Fibroblast of skin of right biceps (primary cell): ENCODE measurements at places on chromosomes 6 and 20.
A peak's percentile ranks its signal among the peaks of the same experiment; 100 is the strongest.

- no peak for DNase-seq
Observed at GRCh38 chr20:63947638-63948456, 8.4 kb downstream of the UCKL1 start.

DNA sequence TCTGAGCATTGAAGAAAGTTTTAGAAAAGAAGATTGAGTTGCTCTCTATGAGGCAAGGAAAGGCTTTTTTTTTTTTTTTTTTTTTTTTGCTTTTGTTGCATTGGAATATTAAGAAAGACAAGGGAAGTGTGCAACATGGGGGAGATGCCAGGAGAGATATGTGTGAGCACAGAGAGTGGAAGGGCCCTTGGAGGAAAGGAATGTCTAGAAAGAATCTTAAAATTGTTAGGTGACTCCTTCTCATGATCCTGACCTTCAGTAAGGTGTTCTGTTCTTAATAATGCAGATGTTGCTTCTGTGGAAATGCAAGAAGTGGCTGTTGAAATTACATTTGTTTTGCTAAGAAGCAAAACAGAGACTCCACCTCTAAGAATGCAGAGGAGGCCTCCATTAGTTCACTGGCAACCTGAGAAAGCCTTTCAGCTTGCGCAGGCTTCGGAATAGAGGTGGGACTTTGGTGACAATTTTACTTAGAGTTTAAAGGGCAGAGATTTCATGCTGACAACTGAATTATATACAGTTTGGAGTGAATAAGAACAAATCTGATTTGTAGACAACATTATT is 118.0 kb upstream of the ASCC3 start:
- DNase-seq, result no peak

- peak; percentile 38 for DNase-seq
Observed at GRCh38 chr20:59043698-59044097, 1.1 kb upstream of the PRELID3B start.

- DNase-seq, result no peak
Observed at GRCh38 chr6:113818578-113818977, 38.6 kb upstream of the MARCKS start.

DNA sequence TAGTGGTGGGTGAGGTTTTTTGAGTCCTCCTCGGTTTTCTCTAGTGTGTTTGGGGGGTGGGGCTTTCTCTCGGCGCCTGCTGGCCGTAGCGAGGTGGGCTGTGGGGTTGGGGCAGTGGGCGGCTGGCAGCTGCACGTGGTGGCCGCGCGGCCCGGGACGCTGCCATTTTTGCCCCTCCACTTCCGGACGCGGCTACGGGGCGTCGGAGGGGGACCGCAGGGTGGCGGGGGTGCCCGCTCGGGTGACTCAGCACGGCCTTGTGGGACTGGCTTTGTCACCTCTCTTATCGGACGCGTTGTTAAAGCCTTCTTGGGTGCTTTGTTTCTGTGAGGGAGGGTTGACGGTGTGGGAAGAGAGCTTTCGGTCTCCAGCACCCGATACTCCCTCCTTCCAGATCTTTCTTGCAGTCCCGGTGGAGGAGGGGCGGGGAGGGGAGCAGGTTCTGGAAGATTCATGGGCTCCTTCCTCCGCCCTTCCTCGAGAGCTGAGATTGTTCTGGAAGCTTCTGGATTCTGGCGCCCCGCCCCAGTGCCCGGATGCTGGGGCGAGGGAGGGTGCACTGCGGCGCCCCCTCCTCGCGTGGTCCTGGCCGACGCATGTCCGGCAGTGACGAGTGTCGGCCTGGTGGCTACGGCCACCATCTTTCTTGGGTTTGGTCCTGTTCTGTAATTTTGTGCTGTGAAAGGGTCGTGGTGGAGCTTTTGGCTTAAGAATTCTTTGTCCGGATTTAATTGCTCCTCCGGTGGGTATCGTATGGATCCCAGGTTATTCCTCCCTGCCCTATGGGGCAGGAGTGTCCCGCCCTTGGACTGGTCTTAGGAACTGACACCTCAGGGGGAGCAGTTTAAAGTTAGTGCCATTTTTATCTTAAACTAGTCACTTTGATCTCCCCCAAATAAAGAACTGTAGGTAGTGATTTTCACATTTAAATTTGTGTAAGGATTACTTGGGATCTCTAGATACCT is 719 bp downstream of the HSP90AB1 start:
- peak; percentile 61 for DNase-seq

DNA sequence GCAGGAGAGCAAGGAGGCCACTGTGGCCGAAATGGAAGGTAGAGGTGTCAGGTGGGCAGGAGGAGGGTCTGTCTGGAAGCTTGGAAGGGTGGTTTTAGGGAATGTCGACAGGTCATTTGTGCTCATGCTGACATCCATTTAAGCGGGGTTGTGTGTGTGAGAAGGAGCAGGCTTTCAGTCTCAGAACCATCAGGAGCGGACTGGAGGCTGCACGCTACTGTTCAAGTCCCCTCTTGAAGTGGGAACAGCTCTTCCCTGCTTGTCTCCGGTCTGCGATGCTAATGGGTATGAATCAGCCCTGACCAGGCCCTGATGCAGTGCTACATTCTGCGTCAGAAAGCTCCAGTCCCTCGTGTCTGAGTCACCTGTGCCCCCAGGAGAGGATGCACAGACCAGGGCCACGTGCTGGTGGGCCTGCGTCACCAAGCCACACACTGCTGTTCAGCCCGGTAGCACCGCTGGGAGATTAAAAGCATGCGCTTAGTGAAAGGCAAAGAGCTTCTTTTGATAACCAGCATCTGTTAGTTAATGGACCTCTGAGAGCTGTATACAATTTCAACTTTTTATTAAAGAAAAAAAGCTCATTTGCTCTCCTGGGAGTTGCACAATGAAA is 58.0 kb downstream of the APCDD1L start:
- DNase-seq, result peak; percentile 95

GRCh38 chr6:15145821-15146220 is 100.0 kb upstream of the JARID2 start:
- no peak for DNase-seq

DNA sequence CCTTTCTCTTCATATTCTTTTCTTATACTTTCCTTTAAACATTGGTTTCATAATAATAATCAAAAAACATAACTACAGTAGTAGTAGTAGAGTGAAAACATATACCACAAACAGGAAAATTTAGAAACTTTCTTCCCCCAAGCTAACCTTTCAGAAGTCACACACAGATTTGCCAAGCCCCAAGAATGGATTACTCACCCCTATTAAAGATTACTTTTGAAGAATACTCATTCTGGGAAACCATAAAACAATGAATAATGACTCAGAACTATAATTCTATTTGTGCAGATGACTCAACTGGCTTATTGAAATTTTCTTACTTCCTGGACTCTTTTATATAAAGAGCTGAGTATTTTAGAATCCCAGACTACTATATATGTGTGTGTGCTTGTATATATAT is 119.4 kb upstream of the GJE1 start:
- DNase-seq, result peak; percentile 95

DNA sequence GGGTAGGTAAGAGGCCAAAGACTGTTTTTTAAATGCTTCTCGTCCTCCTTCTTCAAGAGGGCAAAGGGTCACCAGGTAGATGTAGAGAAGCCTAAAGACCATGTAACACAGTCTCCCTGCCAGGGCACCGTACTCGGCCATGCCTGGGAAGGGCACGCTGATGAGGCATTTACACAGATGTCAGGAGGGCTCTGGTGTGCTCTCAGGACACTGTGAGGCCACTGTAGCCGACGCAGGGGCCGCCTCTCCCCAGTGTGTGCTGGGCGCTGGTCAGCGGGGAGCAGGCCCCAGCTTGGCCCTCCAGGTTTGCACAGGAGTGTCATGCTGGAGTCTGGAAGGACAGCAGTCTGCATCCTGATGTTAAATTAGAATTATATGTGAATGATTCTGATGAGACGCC is 7.1 kb upstream of the MTG2 start:
- no peak for DNase-seq

DNA sequence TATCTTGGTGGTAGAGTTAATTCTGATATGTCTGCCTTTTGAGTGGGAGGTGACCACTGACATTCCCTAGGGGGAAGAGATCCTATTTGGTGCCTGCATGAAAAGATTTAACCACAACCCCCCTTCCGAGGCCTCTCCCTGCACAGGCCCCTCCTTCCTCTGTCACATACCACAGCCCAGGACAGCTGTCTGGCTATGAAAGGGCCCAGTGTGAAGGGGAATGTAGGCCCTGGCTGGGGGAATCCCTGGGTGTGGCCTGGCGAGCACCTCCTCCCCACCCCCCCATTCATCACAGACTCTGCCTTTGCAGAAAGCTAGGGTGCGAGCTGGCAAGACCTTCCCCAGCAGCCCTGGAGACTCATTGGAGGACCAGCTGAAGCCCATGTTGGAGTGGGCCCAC is 27.4 kb upstream of the MAPRE1 start:
- peak; percentile 50 for DNase-seq

- DNase-seq, result no peak
Observed at GRCh38 chr20:52768694-52769093, 203.5 kb upstream of the TSHZ2 start.

DNA sequence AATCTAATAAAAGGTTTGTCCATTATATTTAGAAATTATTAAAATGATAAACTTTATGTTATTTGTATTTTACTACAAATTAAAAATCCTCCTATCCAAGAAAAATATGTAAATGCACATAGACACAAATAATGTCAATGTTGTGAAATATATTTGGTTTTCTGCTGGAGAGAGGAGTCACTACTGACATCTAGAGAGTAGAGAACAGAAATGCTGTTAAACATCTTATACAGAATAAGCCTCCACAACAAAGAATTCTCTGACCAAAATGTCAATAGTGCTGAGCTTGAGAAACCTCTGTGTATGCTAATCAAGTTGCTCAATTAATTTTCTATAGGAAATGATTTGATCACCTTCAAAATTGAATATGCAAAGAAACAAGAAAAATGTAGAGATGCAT is 12.4 kb downstream of the HTR1B start:
- DNase-seq, result peak; percentile 48

GRCh38 chr6:4961322-4962168 is 42.3 kb downstream of the RPP40 start:
- no peak for DNase-seq

GRCh38 chr20:51789434-51789833 is 12.9 kb downstream of the SALL4 start:
- DNase-seq, result no peak

- DNase-seq, result no peak
Observed at GRCh38 chr20:50309764-50310672, 119.4 kb downstream of the CEBPB start.

DNA sequence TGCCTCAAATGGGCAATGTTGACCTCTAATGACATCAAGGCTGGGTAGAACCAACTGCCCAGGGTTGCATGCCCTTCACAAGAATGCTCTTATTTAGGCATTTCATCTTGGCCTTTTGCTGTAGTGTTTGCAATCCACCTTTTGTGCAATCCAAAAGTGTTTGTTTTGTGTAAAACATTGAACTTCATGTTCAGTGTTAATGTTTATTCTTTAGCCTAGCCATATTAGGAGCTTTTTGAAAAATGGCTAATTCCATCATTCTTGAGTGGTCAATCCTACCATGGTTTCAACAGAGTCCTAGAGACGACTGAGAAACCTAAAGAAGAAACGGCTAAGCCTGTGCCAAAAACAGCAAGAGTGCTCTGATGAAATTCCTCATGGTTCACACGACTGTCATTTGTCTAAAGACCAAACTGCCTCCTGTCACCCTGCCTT is 279.6 kb upstream of the PRDM1 start:
- peak; percentile 57 for DNase-seq

GRCh38 chr20:47535994-47536393 is 34.3 kb downstream of the NCOA3 start:
- DNase-seq, result no peak

DNA sequence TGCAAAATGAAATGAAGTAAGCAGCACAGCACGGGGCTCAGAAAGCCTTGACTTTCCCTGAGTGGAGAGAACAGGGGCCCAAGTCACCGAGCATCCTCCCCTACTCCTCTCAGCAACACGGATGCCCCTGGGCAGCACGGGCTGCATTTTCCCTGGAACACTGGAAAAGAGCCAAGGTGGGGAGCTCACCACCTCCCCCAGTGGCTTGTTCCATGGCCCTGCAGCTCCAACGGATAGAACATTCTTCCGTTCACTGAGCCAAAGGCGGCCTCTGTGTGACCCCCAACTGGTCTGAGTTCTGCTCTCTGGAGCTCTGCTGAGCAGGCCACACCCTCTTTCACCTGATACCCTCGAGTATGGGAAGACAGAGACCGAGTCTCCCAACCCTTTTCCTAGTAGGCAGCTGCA is 20.8 kb upstream of the EMILIN3 start:
- peak; percentile 22 for DNase-seq

- DNase-seq, result no peak
Observed at GRCh38 chr6:133817460-133818047, 71.4 kb upstream of the TCF21 start.

DNA sequence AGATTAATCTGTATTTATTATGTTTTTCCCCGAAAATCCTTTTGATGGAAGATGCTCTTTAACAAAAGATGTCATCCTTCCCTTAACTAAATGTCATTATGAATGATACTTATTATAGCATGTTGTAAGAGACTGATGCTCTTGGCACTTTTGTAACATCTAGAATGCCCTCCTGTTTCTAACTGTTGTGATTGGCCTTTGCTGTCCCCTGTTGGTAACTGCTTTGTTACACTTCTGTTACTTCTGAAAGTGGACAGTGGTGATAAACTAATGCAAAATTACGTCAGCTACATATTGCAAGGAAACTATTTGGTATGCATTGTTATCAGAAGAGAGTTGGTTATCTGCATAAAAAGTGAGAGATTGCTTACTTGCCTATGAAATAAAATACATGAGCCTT is 5.8 kb downstream of the TTK start:
- no peak for DNase-seq

GRCh38 chr6:13923527-13924145 is 1.1 kb upstream of the RNF182 start:
- peak; percentile 91 for DNase-seq

- DNase-seq, result no peak
Observed at GRCh38 chr6:99165838-99166237, 183.6 kb downstream of the FAXC start.

DNA sequence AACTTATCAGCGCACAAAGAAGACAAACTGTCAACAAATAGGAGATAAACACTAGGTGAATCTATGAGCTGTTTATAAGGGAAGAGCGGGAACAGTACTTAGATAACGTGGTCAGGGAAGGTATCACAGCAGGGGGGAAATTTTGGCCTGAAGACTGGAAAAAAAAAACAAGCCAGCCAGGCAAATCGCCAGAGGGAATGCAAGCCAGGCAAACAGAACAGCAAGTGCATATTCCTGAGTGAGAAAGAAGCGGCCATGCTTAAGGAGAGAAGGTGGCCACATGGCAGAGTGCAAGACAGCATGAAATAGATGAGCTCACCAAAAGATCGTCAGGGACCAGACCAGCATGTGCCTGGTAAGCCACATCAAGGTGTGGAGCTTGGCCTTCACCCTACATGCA is 466.5 kb upstream of the ARID1B start:
- no peak for DNase-seq

DNA sequence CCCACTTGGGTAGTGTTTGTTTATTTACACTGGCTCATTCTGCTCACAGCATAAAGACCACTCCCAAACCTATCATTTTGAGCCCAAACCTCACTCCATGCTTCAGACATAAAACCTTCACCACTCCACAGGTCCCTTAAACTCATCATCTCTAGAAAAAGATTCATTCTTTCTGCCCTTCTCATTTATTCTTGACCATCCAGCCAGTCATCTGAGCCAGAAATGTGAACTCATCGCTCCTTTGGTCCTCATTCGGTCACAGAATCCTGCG is 12.4 kb downstream of the TPMT start:
- no peak for DNase-seq
